GM23338 (cell line): ENCODE measurements at places on chromosomes 4 and X.

DNA sequence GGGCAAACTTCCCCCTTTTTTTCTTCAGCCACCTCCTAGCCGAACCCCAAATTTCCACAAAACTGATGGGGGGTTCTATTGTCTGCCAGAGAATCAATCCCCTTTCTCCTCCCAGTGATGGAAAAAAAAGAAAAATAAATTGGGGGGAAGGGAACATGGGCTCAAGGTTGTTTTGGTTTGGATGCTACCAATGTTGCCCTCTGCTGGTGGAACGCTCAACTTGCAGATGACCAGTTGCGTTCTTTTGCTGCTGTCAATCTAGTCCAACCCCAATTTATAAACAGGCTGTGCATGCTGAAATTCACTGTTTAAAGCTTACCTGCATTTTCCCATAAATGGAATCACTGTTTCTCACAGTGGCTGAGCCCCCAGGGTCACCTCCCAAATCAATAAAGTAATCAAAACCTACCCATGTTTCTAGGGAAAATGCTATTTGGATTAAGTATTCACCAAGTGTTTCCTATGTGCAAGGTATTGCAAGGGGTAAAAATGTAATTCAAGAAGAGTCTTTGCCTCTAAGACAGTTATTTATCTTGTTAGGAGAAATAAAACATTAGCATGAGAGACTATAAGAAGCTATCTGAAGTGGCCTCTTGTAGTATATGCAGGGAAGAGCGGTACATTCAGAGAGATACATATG is 116.7 kb upstream of the TMEM164 start:
- H3K4me1 ChIP-seq, result no peaks in the 10 kb centered on the region
- no peaks in the 10 kb centered on the region for H3K36me3 ChIP-seq
- no peaks in the 10 kb centered on the region for H3K27me3 ChIP-seq
- DNase-seq, result peak; percentile 58

DNA sequence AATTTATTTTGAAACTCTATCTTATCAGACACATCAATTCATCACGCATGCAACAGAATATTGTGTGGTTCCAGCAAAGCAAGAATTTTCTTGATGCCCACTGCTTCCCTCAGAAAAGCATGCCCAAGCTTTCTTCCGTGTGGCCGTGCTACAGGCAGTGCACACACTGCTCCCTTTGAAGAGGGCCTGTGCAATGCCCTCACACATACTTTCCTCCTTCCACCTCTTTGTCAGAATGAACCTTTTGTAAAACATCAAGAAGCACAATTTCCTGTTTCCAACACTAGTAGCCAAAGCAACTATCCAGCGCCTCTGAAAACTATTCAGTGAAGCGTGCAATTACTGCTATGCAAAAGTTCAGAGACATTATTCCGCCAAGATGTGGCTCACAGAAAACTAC is 201.7 kb downstream of the NLGN4X start:
- H3K27me3 ChIP-seq, result no peaks in the 10 kb centered on the region
- no peaks in the 10 kb centered on the region for H3K36me3 ChIP-seq
- peaks cover 65% of the 10 kb centered on the region for H3K4me1 ChIP-seq
- peak overlapping the region; percentile 37 for H3K4me3 ChIP-seq
- peak overlapping the region; percentile 89 for H3K27ac ChIP-seq

DNA sequence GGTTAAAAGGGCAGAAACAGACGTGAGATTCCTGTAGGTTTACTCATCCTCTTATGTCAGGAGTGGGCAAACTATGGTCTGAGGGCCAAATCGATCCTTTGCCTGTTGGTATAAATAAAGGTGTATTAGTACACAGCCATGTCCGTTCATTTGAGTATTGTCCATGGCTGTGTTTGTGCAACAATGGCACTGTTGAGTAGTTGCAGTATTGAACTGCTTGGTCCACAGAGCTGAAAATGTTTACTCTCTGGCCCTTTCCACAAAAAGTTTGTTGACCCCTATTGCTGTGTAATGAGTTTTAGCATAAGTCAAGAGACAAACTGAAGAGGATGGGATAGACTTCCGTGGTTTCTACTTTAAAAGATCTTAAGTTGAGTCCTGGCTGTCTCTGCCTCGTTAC is 59.0 kb upstream of the MID1 start:
- DNase-seq, result no peak
- no peaks in the 10 kb centered on the region for H3K27me3 ChIP-seq
- H3K27ac ChIP-seq, result no peak overlapping the region
- peaks cover 29% of the 10 kb centered on the region for H3K4me1 ChIP-seq

DNA sequence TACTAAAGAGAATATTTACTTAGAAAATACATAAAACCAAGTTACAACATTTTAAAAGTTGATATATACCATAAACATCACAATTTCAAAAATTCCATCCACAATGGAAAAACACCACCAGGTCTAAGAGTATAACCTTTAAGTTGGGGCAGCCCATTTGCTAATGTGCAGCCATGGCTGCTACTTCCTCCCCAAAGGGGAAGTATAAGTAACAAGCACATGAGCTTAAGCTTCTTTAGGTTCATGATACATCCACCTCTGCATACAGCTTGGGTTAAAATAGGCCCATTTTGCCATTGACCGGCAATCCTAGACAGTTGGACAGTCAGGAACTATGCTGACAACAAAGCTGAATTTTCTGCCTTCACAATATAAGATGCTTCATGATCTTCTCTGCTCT is 16.6 kb upstream of the GASK1B start:
- H3K4me3 ChIP-seq, result no peak overlapping the region
- no peaks in the 10 kb centered on the region for H3K4me1 ChIP-seq
- H3K27ac ChIP-seq, result no peak overlapping the region
- no peak for DNase-seq
- no peaks in the 10 kb centered on the region for H3K36me3 ChIP-seq

DNA sequence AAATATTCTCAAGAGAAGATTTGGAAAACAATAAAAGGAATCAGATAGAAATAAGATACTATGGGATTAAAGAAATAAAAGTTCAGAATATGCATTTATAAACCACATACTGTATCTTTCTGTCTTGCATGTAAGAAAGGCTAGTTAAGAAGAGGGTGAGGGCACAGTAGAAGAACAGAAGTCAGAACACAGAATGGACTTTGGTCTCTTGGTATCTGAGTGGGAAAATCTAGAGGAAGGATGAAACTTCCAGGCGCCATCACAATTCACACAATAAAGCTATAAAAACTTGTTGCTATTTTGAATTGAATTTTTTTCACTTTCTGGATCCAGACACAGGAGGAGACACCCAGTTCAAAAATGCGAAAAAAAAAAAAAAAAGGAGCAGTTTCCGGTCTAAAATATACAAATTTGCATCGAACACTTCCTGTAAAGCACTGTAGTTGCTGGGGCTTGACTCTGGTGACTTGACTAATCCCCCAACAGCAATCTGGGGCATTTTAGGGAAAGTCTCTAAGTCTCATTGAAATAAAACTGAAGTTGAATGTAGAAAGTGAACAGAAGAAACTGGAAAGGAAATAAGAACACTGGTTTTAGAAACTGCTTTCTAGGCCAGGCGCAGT is 8.1 kb upstream of the NAAA start:
- H3K36me3 ChIP-seq, result peaks cover 60% of the 10 kb centered on the region
- H3K27me3 ChIP-seq, result no peaks in the 10 kb centered on the region
- no peak for DNase-seq
- H3K4me3 ChIP-seq, result no peak overlapping the region
- H3K4me1 ChIP-seq, result peaks cover 4% of the 10 kb centered on the region; the same call in 1 of the 2 replicates
- H3K27ac ChIP-seq, result no peak overlapping the region

GRCh38 chr4:89528526-89529133 is 221.0 kb upstream of the GPRIN3 start:
- DNase-seq, result no peak
- no peak overlapping the region for H3K4me3 ChIP-seq
- H3K4me1 ChIP-seq, result no peaks in the 10 kb centered on the region
- no peaks in the 10 kb centered on the region for H3K27me3 ChIP-seq
- H3K36me3 ChIP-seq, result no peaks in the 10 kb centered on the region

DNA sequence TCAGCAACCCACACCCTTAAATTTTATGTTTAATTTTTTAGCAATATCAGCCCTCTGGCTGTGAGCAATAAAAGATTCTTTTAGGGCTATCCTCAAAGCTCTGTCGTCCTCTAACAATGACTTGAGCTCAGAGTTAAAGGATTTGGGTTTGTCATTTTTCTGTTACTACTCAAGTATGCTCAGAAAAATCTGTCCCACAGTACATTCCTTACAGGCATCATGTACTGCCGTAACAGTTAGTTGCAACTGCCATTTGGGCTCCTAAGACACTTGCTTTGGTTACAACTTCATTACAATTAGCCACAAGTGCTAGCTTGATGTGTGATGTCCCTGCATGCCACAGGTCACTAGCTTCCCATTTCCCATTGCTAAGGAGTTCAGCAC is 33.2 kb downstream of the COQ2 start:
- DNase-seq, result no peak
- H3K27me3 ChIP-seq, result no peaks in the 10 kb centered on the region
- H3K36me3 ChIP-seq, result no peaks in the 10 kb centered on the region
- no peak overlapping the region for H3K27ac ChIP-seq

GRCh38 chr4:25172961-25173915 is 13.0 kb upstream of the SEPSECS start:
- DNase-seq, result no peak
- H3K4me3 ChIP-seq, result no peak overlapping the region
- no peaks in the 10 kb centered on the region for H3K4me1 ChIP-seq

GRCh38 chr4:16777726-16778125 is 120.7 kb downstream of the LDB2 start:
- DNase-seq, result no peak
- peaks cover 15% of the 10 kb centered on the region; the same call in 1 of the 2 replicates for H3K36me3 ChIP-seq
- no peak overlapping the region for H3K4me3 ChIP-seq
- no peak overlapping the region for H3K27ac ChIP-seq
- H3K27me3 ChIP-seq, result no peaks in the 10 kb centered on the region

GRCh38 chr4:3168029-3168428 is 80.9 kb upstream of the MSANTD1 start:
- H3K4me3 ChIP-seq, result no peak overlapping the region
- H3K36me3 ChIP-seq, result 0 out of 2 replicates have a peak, but pooled peaks cover 4% of the 10 kb centered on the region
- H3K4me1 ChIP-seq, result peaks cover 17% of the 10 kb centered on the region; the same call in 1 of the 2 replicates
- peak overlapping the region; percentile 66 for H3K27ac ChIP-seq

DNA sequence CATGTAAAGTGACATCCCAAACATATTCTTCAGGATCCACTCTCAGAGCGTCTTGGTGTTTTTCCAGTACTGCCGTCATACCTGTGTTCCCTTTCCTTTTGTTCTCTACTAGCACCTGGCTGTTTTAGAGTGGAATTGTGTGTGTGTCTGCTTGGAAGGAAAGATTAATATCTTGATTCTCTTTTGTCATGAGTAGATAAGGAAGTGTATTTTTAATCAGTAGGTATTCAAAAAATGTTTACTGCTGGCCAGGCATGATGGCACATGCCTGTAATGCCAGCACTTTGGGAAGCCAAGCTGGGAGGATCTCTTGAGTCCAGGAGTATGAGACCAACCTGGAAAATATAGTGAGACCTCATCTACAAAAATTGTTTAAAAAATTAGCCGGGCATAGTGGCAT is 198.8 kb downstream of the CBR4 start:
- DNase-seq, result no peak
- no peaks in the 10 kb centered on the region for H3K36me3 ChIP-seq
- no peak overlapping the region for H3K4me3 ChIP-seq
- peaks cover 16% of the 10 kb centered on the region for H3K4me1 ChIP-seq

DNA sequence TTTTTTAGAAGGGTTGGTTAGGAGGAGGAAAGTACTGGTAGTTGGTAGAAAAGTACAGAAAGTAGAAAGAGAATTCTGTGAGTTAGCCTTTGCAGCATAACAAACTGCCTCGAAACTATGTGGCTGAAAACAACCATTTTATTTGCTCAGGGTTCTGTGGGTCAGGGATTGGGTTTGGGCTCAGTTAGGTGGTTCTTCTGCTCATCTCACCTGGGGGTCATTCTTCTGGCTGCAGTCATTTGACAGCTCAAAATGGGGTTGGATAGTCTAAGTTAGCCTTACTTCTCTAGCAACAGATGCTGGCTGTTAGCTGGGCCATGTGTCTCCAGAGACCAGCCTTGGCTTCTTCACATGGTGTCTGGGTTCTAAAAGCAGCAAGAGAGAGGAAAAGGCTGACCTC is 119.4 kb downstream of the SMIM20 start:
- H3K27me3 ChIP-seq, result no peaks in the 10 kb centered on the region
- H3K36me3 ChIP-seq, result no peaks in the 10 kb centered on the region
- DNase-seq, result no peak
- H3K4me3 ChIP-seq, result no peak overlapping the region

- no peak overlapping the region for H3K4me3 ChIP-seq
- H3K36me3 ChIP-seq, result no peaks in the 10 kb centered on the region
Observed at GRCh38 chr4:155522201-155522600, 144.4 kb upstream of the GUCY1A1 start.

DNA sequence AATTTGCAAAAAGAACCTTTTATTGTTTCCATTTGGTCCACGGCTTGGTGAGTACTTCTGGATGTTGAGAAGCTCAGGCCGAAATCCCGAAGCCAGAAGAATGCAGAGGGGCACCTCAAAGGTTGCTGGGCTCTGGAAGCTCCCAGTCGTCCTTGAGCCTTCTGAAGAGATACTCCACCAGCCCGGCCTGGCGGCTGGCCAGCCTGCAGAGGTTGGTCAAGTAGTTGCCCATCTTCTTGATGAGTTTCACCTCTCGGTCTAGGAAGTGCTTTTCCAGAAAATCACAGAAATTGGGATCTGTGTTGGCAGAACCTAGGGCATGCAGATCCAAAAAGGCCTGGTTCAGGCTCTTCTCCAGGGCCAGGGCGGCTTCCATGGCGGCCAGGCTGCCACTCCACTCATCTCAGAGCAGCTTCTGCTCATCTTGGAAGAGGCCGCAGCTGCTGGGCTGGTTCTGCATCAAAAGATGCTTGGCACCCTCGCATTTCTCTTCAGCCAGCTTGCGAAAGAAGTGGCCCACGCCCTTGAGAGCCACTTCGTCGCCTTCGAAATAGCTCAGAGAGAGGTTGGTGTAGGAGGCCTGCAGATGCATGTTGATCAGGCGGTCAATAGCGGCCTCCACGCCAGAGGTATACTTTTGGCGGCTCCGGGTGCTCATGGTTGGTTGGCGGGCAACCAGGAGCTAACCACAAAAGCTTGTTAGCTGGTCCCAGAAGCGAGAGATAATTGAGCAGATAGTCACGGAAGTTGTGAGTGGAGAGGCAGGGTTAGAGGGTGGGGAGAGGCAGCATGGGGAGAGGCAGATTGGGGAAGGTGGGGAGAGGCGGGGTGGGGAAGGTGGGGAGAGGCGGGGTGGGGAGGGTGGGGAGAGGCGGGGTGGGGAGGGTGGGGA is 76.5 kb upstream of the TSPAN7 start:
- H3K27ac ChIP-seq, result no peak overlapping the region
- H3K4me1 ChIP-seq, result no peaks in the 10 kb centered on the region
- H3K4me3 ChIP-seq, result no peak overlapping the region
- H3K36me3 ChIP-seq, result no peaks in the 10 kb centered on the region

GRCh38 chr4:87116231-87116630 is 104.2 kb downstream of the KLHL8 start:
- peaks cover 11% of the 10 kb centered on the region for H3K36me3 ChIP-seq
- peak overlapping the region; percentile 71; the same call in 1 of the 2 replicates for H3K27ac ChIP-seq
- no peak overlapping the region for H3K4me3 ChIP-seq
- DNase-seq, result no peak
- H3K4me1 ChIP-seq, result peaks cover 16% of the 10 kb centered on the region

DNA sequence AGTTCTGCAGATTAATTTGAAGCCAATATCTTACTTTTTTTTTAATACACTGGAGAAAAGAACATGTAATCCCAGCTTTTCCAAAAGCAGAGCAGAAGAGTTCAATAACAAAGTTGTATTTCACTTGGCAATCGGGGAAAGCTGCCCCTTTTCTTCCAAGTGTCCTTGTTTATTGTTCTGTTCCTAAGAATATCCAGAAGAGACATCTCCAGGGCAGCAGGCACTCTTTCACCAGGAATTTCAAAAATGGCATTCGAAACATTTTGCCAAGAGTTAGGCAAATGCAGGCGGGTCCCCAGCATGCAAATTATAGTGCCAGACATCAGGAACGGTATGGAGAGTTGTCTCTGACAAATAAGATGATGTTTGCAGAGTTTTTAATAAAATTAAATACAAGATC is 494.5 kb downstream of the BCOR start:
- no peak for DNase-seq
- H3K4me1 ChIP-seq, result no peaks in the 10 kb centered on the region
- no peaks in the 10 kb centered on the region for H3K27me3 ChIP-seq
- H3K4me3 ChIP-seq, result no peak overlapping the region
- no peak overlapping the region for H3K27ac ChIP-seq
